ENCODE measurements at places on chromosomes 12 and 14. TPM values are rescaled to one million over a fixed set of nuclear protein-coding genes. Genes with fewer than 3 reads are reported as not detected.

DNA sequence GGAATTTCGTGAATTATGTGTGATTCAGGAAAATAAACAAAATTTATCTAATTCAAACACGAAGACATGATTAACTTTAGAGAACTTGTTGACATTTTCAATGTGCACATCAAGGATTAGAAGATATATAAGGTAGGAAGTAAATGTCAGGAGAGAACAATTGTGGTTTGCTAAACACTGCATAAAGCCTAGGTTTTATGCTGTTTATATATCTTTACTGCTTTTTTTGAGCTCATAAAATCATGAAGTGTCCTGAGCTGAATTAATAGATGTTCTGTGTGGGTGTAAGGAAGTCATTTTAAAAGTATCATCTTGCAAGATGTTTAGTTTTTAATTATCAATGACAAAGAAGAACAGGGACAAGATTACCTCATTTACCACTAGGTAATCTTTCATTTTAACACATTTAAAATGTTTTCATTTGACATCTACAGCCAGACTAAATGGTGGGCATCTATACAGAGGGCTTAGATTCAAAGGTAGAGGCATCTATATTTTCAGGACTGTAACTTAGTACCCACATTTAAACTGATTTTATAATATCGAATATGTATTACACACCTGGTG, 382.8 kb downstream of the ADAMTS20 start:
- DNase-seq, result no peak

DNA sequence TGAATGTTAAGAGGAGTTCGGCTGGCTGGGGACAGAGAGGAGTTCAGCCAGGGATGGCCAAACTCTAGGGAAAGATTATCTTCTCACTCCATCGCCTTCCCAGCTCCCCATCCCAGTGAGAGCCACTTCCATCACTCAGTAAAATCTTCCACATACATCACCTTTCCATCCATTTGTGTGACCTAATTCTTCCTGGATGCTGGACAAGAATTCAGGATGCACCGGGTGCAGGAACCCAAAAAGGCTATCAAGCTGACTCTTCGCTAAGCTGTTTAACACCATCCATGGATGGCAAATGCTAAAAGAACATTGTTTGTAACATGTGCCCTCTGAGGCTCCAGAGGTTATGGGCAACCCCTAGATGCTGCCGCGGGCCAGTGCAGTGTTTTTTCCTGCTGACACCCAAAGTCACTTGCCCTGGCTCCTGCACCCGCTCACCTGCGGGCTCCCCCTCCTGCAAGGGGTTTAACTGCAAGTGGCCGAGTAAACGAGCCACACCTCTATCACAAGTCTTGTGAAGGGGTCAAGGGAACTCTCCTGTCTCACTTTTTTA, 216.0 kb upstream of the NPAS3 start:
- no peak for DNase-seq

DNA sequence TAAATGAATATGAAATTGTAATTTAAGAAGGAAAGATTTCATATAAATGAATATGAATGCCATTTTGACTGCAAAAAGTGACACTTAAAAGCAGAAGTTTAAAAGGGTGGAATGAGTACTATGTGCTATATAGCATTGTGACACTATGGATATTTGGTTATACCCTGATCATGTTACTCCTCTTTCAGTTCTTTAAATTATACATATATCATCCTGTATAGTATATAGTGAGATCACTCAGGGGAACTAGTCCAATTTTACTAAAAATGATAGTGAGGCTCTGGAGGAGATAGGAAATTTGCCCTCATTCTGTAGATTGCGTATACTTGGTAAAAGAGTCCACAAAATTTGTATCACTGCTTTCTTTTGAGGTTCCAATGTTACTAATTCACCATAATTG, 155.7 kb upstream of the BTG1 start:
- DNase-seq, result no peak

GRCh38 chr14:100297320-100298300, 8.6 kb downstream of the SLC25A29 start:
- no peak for DNase-seq

DNA sequence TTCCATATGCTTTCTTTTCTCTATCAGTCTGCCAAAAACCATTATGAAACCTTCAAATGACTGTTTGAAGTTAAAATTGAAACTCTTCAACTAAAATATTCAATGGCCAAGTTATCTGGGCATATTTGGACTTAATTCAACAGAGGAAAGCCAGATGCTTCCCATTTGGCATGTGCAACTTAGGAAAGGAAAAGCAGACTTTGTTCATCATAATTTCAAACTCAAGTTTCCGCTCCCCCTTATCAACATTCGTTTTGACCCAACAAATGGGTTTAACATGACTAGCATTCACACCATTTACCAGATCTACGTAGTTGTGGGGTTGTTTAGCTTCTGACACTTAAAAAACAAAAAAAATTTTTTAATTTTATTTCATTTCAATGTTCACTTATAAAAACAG, 75.7 kb downstream of the PLEKHG7 start:
- DNase-seq, result no peak

DNA sequence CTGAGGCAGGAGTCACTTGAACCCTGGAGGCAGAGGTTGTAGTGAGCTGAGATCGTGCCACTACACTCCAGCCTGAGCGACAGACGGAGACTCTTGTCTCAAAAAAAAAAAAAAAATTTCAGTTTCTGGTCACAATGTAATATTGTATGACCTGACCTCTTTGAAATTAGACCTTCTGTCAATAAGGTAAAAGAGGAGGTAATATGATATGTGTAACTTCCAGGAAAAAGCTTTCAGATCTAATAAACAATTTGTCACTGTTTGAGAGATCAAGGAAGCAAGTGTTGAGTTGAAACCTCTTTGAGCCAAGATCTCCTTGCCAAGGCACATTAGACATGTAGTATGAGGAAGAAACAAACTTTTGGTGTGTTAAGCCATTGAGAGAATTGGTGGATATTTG, 101.7 kb upstream of the ATF7IP start:
- DNase-seq, result no peak

GRCh38 chr14:67881225-67881624, 61.6 kb downstream of the RAD51B start:
- no peak for DNase-seq

- no peak for DNase-seq
Observed at GRCh38 chr12:13038491-13039161, 5.6 kb upstream of the FAM234B start.

DNA sequence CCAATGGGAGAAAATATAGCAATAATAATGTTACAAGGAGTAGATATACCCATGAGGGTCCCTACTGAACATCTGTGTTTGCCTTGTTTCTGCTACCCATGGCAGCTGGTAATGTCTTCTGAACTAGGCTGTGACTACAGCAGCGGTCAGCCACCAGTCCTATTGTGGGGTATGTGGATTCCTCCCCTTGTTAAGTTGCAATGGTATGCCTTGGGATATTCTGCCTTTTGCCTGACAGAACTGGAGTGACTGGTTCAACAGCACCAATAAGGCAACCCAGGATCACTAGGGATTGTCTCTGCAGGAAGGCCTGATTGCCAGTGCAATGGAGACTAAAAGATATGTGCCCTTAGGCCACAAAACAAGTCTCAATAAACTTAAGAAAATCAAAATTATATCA, 9.7 kb upstream of the ATL1 start:
- no peak for DNase-seq

DNA sequence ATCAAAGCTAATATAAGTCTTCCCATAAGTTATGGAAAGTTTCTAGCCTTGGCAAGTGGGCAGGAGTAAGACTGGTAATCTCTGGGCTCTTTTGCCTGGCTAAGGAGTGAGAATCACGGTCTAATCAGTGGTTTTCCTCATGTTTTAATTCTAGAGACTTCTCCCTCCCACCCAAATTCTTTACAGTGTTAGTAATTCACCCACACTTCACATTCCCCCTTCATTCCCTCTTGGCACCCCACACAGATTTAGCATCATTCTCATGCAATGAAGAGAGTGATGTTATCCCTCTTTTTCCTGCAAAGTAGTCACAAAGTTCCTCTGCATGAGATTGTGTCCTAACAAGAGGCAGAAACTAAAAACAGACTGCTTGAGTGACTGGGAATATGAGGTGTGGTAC, 28.6 kb upstream of the CACNA2D4 start:
- no peak for DNase-seq

DNA sequence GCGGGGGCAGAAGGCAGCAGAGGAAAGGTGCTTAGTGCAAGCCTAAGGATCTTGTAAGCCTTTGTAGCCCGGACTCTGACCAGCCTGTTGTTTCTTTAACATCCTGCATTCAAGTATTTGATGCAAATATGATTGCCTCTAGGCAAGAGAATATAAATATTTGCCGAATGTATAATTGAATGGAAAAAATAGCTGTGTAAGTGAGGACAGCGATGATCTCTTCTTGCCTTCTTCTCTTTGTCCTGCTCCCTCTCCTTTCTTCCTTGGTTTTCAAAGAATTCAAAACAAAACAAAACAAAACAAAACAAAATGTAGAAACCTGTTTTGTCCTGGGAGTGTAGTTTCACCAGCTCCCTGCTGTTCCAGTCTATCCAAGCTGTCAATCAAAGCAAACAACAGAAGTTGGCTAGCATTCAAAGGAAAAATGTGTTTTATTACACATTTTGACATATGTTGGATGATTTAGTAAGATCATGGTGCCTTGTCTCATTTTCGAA, 74.9 kb upstream of the CPM start:
- no peak for DNase-seq

- no peak for DNase-seq
Observed at GRCh38 chr14:85325134-85326017, 204.6 kb upstream of the FLRT2 start.

GRCh38 chr12:82659343-82660207, 27.1 kb upstream of the TMTC2 start:
- no peak for DNase-seq

- peak; percentile 47 for DNase-seq
Observed at GRCh38 chr14:38255673-38256532, at the start of gene CLEC14A. Gene CLEC14A (minus strand): TSS chr14:38256093. CDS start chr14:38256022, 71 bp downstream.

DNA sequence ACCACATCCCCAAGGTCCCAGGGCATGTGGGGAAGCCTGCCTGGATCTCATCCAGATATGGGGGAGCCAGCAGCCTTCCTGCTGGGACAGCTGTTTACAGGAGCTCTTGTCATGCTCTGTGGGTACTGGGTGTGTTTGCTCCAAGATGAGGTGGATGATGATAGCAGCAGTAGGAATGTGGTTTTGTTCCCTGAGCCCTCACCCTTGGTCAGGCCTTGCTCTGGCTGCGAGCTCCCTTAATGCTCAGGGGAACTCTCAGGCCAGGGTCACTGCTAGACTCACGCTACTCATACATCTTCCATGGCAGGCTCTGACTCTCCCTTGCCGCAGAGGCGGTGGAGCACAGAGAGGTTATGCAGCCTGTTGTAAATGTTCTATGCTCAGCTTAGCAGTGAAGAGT, 990.3 kb downstream of the AACS start:
- DNase-seq, result no peak

- DNase-seq, result no peak
Observed at GRCh38 chr12:713281-713875, 39.0 kb upstream of the WNK1 start.

- no peak for DNase-seq
Observed at GRCh38 chr12:115572440-115572839, 705.1 kb downstream of the MED13L start.

DNA sequence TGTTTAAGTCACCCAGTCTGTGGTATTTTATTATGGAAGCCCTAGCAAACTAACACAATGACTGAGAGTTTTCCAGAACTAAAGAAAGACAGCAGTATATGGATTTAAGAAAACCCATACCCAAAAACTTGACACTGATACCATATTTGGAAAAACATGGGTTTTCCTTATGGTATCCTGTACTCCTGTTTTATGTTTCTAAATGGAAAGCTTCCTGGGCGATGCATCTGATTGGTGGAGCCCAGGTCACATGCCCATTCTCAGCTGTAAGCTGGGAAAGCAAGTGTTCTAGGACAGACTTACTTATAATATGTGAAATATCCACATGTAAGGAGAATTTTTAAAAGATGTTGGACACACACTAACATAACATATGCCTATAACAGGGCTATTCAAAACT, 4.5 kb upstream of the RNASE4 start:
- DNase-seq, result no peak

- no peak for DNase-seq
Observed at GRCh38 chr12:32402946-32403345, 3.6 kb downstream of the FGD4 start.

DNA sequence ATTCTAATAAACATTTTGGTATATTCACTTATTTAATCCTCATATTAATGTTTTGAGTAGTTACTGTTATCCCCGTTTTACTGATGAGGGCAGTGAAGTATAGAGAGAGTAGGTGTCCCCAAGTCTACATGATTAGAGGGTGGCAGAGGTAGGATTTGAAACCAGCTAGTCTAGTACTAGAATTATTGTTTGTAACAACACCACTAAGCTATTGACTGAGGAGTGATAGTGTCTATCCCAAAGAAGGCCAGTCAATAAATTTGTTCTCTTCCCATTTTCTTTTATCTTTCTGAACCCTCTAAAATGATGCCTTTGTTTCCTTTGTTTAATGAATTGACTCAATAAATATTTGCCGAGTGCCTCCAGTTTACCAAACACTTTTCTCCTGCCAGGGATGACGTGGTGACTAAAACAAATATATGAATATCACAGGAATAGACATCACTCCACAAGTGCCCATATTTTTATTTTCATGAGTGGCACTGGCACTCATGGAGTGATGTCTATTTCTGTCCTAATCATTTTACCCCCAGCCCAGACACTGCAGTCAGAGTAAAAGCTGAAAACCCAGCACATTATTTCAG, 247.5 kb downstream of the SLC16A7 start:
- DNase-seq, result no peak

Gene SLC39A2
- not detected for total RNA-seq

Gene PLEKHH1
- total RNA-seq, result 9.5 TPM

Gene COX8C
- not detected for total RNA-seq

Gene ASIC1
- 1.9 TPM for total RNA-seq

Gene SSTR1
- 0.21 TPM for total RNA-seq

Gene TMEM63C
- total RNA-seq, result 6.6 TPM

Gene ATG2B
- total RNA-seq, result 14.1 TPM

Gene POTEG
- total RNA-seq, result not detected

Gene FAM186B
- 1.9 TPM for total RNA-seq

Gene MYO1H
- total RNA-seq, result 4.4 TPM

Measured in endothelial cell (in vitro differentiated cells).